Spinal cord (tissue), 10 donors: ENCODE measurements at places on chromosomes 7 and 10. TPM values are rescaled to one million over a fixed set of nuclear protein-coding genes. Genes with fewer than 3 reads are reported as not detected.

DNA sequence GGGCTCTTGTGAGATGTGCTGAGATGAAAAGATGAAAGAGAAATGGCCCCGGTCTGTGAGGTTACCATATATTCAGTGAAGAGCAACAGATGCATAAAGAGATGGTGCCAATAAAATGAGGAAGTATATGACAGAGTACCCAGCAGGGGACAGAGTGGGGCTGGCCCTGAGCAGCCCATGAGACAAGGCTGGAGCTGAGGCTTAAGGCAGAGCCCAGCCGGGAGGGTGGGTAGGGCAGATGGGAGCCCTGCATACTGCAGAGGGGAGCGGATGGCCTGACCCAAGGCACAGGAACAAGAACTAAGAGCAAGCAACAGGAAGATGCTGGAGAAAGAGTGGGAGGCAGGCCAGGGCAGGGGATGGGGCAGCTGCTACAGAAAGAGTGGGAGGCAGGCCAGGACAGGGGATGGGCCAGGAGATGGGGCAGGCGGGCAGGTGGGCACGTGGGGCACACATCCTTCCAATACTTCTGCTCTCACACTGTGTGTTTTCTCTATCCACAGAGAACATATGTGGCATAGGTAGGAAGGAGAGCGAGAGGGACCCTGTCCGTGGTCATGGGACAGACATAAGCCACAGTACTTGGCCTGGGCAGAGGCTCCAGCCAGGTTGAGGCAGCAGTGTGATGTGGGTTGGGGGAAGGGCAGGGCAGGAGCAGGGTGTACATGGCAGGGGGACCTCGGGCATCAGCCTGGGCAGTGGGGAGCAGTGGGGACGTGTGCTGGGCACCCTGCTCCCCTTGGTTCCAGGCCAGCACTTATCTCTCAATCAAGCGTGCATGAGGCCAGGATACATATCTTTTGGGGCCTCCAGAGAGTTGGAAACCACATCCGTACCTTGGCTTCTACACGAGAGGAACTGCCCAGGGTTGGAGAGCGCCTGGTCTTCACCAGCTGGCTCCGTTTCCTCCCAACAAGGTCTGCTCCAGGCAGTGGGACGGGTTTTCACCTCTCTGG, 91.6 kb upstream of the IKZF1 start:
- DNase-seq = no peak

GRCh38 chr10:13938950-13939349, 352.2 kb downstream of the PRPF18 start:
- DNase-seq = no peak

DNA sequence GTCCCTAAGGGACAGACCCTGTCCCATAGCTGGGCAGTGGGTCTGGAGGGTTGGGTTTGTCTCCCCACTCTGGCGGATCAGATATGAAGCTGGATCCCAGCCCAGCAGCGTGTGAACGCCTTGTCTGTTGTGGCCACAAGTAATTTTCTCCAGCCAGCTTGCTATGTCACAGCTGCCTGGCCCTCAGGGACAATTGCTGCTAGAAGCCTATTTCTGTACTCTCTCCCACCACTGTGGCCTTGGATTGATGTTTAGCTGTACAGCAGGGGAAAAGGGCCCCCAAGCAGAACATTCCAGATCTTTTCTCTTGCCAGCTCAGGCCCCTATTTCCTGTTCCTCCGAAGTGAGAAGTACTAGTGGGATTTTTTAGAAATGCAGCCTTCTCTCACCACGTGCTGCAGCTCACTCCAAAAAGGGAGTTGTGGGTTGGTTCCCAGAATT, 53.5 kb upstream of the WAC start:
- DNase-seq = no peak

- DNase-seq = no peak
Observed at GRCh38 chr10:24463611-24464426, 254.9 kb downstream of the KIAA1217 start.

DNA sequence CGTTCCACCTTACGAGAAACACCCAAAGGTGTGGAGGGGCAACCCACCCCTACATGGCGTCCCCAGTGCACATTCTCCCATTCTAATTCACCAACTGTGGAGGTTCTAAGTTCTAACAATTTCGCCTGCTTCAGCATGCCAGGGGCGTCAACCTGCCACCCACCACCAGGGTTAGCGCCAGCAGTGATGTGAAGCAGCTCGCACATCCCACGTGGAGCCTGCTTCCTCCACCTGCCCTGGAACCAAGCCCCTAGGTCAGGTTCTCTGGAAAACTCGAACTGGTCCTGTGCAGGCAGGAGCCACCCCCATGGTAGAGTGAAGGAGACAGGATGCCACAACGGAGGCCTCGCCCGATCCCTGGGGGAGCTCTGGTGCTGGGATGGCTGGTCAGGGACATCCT, 33.3 kb upstream of the FXYD4 start:
- no peak for DNase-seq

GRCh38 chr10:17226891-17227303, 1.1 kb upstream of the VIM start:
- DNase-seq = no peak

- DNase-seq = no peak
Observed at GRCh38 chr10:34125702-34126101, 689.4 kb downstream of the PARD3 start.

DNA sequence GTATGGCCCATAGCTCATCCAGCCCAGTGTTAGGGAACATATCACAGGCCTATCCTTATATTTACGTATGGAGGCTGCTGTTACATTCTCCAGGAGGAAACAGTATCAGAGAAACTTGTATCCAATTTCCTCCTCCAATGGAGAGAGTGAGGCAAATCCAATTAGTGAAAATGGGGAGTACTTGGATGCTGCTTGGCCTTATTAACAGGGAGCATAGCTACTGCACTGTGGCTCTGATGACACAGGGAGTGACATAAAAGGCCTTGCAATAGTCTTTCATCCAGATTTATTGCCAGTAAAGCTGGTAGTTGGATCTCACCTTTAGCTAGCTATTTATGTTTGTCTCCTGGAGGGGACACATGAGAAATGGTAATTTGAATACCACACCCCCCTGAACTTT, 313.2 kb upstream of the MTPN start:
- no peak for DNase-seq

- peak; percentile 75 for DNase-seq
Observed at GRCh38 chr7:22192801-22193200, 164.2 kb downstream of the RAPGEF5 start.

- no peak for DNase-seq
Observed at GRCh38 chr10:73590881-73591799, at the start of gene USP54. Gene USP54 (minus strand): TSS chr10:73591342. CDS start chr10:73575658, 15,684 bp downstream.

GRCh38 chr7:73822319-73823173, 8.2 kb upstream of the CLDN4 start:
- DNase-seq = no peak

GRCh38 chr7:129122078-129122750, 22.3 kb upstream of the TSPAN33 start:
- no peak for DNase-seq

DNA sequence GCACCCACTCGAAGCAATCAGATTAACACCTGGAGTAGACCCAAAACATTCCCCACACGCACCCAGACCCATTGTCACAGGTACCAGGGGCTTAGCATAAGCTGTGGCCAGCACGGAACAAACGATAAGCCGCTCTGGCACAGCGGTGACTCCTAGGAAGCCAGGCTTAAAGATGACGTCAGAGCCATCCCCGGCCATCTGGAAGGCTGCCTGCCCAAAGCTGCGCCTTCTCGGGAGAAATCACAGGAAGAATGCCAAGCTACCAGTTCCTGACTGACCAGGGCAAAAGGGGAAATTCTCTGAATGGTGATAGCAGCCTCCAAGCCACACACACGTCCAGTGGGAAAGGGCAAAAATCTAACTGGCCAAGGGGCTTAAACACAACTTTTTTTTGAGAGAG, 13.0 kb upstream of the WIPI2 start:
- DNase-seq = peak; percentile 62

DNA sequence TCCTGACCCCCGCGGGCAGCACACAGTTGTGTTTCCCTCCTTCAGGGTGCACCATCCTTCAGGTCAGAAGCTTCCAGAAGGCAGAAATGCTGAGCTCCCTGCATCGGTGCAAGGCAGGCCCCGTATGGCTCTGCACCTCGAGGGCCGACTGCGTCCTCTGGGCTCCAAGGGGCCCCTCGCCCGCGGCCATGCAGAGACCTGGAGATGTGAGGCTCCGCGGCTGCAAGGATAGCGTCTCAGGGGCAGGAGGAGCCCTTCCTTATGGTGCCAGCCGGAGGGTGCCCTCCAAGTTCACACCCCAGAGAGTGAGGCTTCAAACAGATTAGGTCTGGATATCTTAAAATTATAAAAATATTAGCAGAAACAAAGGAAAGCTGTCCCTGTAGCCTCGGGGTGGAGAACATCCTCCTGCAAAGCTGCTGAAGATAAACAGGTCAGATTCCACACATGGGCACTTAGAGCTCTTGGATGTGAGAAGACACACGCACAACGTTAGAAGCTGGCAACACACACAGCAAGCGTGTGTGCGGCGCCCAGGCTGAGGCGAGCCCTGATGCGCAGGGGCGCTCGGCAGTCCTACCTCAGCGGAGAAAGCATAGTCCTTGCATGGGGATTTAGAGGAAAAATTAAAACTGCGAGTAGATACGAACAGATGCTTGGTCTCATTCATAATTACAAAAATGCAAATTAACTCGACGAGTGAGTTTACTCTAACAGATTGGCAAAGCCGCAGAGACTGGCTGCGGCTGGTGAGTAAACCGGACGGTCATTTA, 20.4 kb downstream of the KNDC1 start:
- DNase-seq = peak; percentile 64

- DNase-seq = no peak
Observed at GRCh38 chr7:107690611-107691010, 30.0 kb downstream of the SLC26A4 start.

DNA sequence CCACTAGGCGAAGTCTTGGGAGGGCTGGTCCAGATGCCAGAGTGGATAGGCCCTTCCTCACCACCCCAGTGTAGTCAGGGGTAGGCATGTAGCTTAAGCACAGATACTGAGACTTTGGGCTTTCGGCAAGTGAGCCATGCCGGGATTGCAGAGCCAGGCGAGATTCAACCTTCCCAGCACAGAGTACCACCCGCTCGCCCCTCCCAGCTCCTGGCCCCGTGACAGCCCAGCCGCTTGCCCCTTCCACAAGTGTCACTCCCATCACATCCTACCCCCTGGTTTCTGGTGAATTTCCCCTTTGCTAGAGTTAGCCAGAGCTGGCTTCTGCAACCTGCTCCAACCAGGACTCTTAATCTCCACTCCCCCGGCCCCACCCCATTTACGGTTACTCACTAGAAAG, 56.9 kb downstream of the ARHGAP22 start:
- DNase-seq = no peak

DNA sequence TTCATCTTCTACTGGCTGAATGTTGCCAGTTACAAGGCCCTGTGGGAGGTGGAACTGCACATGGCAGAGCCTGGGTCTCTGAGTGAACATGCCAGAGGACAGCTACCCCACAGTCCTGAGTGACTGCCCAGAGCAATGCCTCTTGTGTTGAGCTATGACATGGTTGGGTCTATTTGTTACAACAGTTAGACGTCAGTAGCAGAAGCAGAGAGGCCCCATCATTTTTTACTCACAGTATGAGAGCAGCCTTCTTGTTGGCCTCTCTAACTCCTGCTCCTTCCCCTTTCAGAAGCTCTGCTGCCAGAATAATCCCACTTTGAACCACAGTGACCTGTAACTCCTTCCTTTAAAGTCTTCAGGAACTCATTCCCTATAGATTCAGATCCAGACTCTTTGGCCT, 30.8 kb upstream of the NRP1 start:
- DNase-seq = no peak

DNA sequence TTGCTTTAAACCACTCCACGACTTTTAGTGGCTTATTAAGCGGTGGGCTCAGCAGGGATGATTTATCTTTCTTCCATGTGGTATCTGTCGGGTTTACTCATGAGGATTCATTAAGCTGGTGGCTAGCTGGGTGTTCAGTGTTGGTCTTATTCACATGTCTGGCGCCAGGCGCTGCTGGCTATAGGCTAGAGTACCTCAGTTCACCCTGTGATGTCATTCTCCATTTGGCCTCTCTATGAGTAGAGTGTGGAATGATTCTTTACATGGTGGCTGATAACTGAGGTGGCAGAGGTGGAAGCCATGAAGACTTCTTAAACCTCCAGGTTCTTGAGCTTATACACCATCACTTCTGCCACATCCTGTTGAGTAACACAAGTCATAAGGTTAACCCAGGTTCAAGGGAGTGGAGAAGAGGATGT, 115.4 kb downstream of the MLLT10 start:
- DNase-seq = no peak

GRCh38 chr7:142405122-142405765, 147.4 kb upstream of the PRSS58 start:
- DNase-seq = no peak

GRCh38 chr7:130886438-130887135, 152.6 kb upstream of the KLF14 start:
- DNase-seq = no peak

DNA sequence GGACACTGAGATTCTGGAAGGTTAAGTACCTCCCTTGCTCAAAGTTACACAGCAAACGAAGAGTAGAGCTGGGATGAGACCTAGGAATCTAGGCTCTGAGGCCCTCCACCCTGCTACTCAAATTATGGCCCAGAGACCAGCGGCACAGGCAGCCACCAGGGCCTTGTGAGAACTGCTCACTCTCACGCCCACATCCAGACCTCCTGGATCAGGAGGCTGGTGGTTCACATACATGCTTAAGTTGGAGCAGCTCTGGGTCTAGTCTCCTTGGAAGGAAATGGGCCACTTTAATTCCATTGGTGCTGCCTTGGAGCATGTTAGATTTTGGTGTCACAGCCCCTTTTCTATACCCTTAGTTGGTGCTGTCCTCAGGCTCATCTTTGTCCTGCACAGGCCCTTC, 41.9 kb downstream of the ADRA2A start:
- DNase-seq = no peak

- DNase-seq = no peak
Observed at GRCh38 chr7:70520611-70521010, 611.3 kb upstream of the GALNT17 start.

GRCh38 chr10:18532881-18533535, 118.4 kb downstream of the NSUN6 start:
- DNase-seq = no peak

DNA sequence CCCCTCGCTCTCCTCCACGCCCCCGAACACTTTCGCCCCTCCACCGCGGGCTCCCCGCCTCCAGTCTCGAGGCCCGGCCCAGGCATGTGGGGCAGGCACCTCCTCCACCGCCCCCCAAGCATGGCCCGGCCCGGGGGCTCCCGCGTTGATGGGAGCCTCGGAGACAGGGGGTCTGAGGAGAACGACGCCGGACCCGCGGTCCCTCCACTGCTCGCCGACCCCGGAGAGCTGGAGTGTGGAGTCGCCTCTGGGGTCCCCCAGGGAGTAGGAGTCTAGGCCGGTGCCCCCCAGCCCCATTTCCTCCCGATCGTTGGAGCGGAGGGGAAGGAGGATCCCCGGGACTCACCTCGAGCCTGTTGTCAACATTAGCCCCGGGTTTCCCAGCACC, 206 bp downstream of the UPF2 start:
- DNase-seq = no peak

- no peak for DNase-seq
Observed at GRCh38 chr10:5538892-5539651, 14.3 kb downstream of the CALML3 start.

- DNase-seq = no peak
Observed at GRCh38 chr10:129740532-129741279, 223.4 kb downstream of the EBF3 start.

- no peak for DNase-seq
Observed at GRCh38 chr10:42929993-42930392, 146.9 kb upstream of the RET start.

ADAM12 gene
- total RNA-seq = 36.0 TPM

SEMA3D gene
- total RNA-seq = 41.0 TPM

NACAD gene
- total RNA-seq = 14.1 TPM

HIPK2 gene
- 52.6 TPM for total RNA-seq

TSPAN15 gene
- 23.0 TPM for total RNA-seq

SPDYE16 gene
- 0.28 TPM for total RNA-seq

MSS51 gene
- total RNA-seq = 3.2 TPM

ADD3 gene
- total RNA-seq = 438 TPM

SYT15B gene
- total RNA-seq = 1.8 TPM
